ENCODE measurements at places on chromosomes 16 and 17.

DNA sequence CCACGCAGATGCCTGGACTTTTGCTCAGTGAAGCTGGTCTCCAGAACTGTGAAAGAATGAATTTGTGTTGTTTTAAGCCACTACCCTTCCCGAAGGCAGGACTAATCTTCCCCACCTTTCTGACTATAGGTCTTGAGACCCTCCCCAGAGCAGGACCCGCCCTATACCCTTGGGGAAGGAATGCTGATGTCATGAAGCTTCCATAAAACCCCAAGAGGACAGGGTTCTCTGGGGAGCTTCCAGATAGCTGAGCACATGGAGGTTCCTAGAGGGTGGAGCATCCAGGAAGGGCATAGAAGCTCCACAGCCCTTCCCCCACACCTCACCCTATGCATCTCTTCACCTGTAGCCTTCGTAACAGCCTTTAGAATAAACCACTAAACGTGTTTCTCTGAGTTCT, 287.8 kb downstream of the SOX9 start:
- no peak for DNase-seq

DNA sequence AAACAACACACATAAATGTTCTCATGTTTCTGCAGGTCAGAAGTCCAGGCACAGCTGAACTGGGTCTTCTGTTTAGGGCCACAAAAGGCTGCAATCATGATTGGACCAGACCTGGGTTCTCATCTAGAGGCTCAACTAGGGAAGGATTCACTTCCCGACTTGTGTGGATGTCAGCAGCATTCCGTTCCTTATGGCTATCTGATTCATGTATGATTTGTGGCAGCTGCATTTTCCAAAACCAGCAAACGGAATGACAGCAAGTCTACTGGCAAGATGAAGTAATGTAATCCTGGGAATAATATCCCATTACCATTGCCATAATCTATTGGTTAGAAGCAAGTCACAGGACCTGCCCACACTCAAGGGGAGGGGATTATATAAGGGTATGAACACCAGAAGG, 22.1 kb downstream of the CEP112 start:
- no peak for DNase-seq

GRCh38 chr17:55500103-55500502, 11.1 kb downstream of the SMIM36 start:
- DNase-seq: no peak

DNA sequence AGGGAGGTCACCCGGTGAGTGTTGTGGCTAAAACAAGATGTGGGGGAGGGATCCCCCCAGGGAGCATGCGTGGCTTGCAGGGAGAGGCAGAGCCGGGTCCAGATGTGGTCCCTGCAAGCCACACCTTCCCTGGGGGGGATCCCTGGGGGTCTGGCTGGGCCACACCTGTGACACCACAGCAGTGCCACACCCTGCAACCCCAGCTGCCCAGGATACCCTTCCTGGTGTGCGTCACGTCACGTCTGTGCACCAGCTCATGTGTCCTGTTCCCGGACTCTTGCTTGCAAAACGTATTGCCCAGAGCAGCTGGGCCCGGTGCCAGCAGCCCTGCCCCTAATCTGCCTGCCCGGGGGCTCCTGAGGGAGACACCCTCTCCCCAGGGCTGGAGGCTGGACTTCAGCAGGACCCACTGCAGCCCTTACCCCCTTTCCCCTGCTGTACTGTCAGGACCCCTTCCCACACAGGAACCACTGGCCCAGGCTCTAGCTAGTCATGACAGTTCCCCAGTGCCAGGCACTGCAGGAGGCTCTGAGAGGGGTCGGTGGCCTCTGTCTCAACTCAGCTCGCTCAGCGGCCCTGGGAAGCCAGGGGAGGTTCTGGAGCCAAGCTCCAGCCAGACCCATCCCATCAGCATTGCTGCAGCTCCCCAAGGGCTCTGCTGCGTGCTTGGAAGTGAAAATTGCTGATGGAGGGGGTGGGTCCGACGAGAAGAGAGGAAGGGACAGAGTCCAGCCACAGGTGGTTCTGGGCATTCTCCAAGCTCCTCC, 25.8 kb upstream of the ACSF3 start:
- DNase-seq: no peak

GRCh38 chr16:77949445-77949844, 72.9 kb upstream of the CLEC3A start:
- no peak for DNase-seq

- DNase-seq: no peak
Observed at GRCh38 chr16:48526058-48526957, 83.7 kb downstream of the N4BP1 start.

GRCh38 chr17:47621293-47622179, 28.2 kb upstream of the KPNB1 start:
- no peak for DNase-seq

- no peak for DNase-seq
Observed at GRCh38 chr17:11239379-11239970, 1.5 kb upstream of the SHISA6 start.

DNA sequence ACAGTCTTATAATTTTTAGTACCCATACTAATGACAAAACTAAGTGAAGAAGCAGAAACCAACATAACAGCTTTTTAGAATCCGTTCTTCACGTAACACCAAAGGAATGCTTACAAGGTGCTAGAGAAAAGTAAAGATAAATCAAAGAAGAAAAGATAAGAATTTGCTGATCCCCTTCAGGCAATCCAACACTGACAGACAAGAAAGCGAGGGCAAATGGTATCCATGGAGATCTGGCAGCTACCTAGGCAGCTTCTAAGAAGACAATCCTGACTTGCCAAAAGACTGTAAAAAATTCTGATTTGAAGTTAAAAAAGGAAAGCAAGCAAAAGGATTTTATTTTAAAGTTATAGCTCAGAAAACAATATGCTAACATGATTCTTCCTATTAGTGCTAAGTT, 14.6 kb downstream of the BBS2 start:
- DNase-seq: no peak

Measured in NCI-H1436 treated with DMSO at 0.1 percent for 48 hours (cell line).